ENCODE measurements at places on chromosomes 11 and 22.

GRCh38 chr22:36206255-36206654 is 4.6 kb upstream of the APOL4 start:
- DNase-seq: no peak

- DNase-seq: no peak
These were observed 6.2 kb upstream of the OR5W2 start for GRCh38 chr11:55920537-55920936.

GRCh38 chr22:21991774-21992173 is 9.2 kb upstream of the TOP3B start:
- no peak for DNase-seq

- no peak for DNase-seq
These were observed 40.9 kb downstream of the NAV2 start for GRCh38 chr11:19753451-19754106.

DNA sequence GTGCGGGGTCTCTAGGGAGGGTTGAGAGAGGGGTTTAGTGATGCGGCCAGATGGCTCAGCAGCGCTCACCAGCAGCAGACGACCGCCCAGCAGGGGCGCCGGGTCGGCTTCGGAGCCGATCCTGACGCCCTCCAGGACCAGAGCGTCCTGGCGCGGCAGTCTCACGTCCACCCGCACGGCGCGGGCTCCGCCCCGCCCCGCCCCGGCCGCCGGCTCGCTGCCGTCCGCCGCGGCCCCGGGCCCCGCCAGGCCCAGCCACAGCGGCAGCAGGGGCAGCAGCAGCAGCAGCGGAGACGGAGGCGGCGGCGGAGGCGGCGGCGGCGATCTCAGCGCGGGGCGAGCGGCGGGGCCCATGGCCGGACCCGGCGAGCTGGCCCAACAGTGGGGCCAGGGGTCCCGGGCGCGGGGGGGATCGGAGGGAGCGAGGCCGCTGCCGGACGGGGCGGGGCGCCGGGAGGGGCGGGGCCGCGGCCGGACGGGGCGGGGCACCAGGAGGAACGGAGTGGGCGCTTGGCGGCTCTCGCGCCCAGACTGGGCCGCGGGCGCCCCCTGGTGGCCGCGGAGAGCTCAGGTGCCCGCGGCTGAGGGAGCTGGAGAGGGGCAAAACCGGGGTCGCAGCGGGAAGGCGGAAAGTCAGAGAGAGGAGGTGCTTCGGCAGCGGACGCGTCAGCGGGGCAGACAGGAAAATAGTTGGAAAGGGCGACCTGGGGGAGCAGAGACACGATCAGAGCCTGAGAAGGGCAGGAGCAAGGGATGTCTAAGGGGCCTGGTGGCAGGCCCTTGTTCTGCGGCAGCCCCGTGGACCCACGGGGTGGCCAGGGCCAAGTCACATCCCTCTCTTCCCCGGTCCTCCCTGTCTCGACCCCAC is at the start of gene RNF215:
Gene RNF215, minus strand, starts transcription at position 452 of the 868 bp plus-strand sequence. Its CDS starts 98 bp downstream, at position 354.
- DNase-seq: peak; percentile 87

GRCh38 chr11:94732617-94733281 is 35.4 kb upstream of the AMOTL1 start:
- DNase-seq: no peak

DNA sequence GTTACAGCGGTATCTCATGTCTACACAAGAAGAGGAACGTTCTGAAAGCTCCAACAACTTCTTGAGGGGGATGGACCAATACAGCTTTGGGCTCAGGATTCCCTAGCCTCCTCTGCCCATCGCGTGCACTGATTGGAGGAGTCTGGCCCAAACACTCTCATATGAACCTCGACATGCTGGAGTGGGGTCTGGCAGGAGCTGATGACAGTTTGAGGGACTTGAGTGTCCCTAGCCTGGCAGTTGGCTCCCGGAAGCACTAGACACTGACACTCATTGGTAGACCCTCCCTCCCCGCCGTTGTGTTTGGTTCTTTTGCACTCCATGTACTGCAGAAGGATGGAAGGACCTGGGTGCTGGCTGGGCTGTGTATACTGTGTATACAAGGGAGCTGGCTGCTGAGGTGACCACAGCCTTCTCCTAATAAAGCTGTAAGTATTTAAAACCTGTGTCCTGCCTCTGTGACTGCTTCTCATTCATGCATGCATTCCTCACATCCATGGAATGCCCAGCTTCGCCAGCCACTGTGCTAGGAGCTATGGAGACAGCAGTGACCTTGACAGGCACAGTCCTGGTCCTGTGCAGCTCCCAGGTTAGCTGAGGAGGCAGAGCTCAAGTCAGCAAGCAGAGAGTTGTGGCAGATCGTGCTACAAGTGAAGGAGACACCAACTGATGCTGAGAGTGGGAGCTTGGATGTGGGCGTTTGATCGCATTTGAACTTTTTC is 27.9 kb downstream of the ADAMTS15 start:
- no peak for DNase-seq

- DNase-seq: no peak
These were observed 389.0 kb downstream of the TBC1D22A start for GRCh38 chr22:47151490-47151889.

GRCh38 chr11:71080239-71081097 is 171.9 kb downstream of the SHANK2 start:
- DNase-seq: peak; percentile 86

- no peak for DNase-seq
These were observed 6.8 kb upstream of the TMEM123 start for GRCh38 chr11:102459393-102459792.

- DNase-seq: no peak
These were observed 254.8 kb downstream of the GUCY1A2 start for GRCh38 chr11:106763501-106763900.

GRCh38 chr11:107043242-107044006 is 25.1 kb upstream of the GUCY1A2 start:
- no peak for DNase-seq

- no peak for DNase-seq
These were observed 16.3 kb upstream of the C11orf87 start for GRCh38 chr11:109405671-109406070.

DNA sequence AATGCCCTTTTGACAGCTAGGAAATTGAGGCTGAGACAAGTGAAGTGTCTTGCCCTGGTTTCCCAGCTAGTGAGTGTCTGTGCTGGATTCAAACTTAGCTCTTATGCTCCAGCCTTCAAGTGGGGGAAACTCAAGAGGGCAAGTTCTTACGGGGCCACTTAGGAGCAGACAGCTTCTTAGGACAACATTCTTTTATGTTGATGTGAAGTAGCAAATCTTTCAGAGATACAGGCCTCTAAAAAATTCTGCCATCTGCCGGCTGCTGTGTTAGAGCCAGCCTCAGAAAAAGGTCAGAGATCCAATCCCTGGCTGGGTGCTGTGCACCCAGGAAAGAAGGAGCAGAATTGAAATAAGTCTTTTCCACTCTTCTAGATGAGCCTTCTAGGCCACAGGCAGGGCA is 26.6 kb downstream of the TIMP3 start:
- DNase-seq: no peak

DNA sequence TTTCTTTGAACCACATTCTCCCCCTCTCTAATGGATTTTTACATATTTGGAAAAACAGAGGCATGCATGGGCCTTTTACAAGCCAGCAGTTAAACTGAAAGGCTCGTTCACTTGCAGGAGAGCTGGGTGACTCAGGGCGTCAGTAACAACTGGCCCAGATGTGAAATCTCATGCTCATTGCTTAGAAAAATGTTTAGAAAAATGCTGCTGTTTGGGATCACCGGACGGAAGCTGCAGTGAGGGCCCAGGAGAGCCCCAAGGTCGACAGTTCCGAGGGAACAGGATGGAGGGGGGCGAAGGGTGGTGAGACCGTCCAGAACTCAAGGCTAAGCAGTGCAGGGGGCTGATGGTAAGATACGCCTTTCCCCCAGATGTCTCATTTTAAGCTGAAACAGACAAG is 41.7 kb upstream of the SMTN start:
- no peak for DNase-seq

GRCh38 chr11:133038850-133039249 is 493.5 kb downstream of the OPCML start:
- peak; percentile 44 for DNase-seq

DNA sequence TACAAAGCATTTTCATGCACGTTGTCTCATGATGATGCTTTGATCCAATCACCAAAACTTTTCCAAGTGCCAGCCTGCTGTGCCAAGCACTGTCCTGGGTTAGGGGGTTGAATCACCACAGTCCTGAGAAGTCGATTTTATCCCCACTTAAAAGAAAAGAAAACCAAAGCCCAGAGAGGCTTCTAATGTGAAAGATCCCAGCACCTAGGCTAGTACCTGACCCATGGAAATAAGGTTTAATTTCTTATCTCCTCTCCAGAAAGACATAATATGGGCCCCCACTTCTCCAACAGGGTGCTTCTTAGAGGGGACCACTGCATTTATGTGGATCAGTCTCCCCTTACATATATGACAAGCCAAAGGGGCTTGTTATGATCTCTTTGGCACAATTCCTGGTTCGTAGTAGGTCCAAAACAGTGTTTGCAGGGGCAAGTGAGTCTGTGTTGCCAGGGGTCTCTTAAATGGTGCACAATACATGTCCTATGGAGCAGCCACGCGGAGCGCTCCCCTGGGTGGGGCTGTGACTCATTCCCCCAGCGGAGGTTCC is 1.9 kb upstream of the BCL9L start:
- no peak for DNase-seq

DNA sequence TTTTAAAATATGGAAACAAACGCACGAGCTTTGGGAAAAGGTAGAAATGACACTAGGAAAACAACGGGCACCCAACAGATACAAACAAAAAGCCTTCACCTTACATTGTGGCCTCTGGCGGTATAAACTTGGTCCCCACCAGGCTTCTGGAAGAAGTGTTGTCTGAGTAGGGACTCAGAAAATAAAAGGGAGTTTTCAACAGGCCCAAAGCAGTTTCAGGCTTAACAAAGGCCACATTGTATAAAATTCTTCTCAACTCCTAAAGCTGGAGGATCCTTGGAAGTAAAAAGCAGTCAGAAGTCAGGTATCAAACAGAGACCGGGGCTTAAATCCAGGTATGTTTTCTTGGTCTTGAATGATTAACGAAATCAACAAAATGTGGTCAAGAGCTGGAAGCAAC is 61.0 kb downstream of the LARGE1 start:
- no peak for DNase-seq

GRCh38 chr11:106507645-106508306 is 430.3 kb downstream of the AASDHPPT start:
- no peak for DNase-seq

GRCh38 chr11:45960387-45961095 is 38.1 kb downstream of the LARGE2 start:
- no peak for DNase-seq

- DNase-seq: no peak
These were observed 113.5 kb downstream of the MN1 start for GRCh38 chr22:27687984-27688545.

DNA sequence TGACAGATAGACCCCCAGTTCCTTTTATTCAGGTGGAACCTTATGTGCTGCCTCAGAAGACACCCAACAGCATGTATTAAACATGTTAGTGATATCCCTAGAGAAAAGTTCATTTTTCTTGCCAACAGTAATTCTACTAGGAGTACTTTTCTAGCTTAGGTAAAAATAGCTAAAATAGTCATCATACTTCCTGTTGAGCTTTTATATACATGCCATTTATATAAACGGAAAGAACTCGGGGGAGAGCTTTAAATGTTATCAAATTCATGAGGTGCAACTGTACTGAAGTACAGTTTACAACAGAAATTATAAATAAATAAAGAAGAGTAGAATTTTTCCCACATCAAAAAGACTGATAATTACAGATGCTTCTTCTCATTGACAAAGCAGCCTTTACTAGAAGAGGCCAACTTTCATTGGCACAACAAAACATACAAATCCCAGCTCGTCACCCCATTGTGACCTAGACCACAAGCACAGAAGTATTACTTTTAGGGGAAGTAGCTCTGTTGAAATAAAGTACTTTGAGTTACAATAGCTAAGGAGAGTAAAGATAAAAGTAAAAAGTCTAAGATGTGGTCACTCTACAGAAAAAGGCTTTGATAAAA is 59.1 kb upstream of the POU2AF2 start:
- no peak for DNase-seq

DNA sequence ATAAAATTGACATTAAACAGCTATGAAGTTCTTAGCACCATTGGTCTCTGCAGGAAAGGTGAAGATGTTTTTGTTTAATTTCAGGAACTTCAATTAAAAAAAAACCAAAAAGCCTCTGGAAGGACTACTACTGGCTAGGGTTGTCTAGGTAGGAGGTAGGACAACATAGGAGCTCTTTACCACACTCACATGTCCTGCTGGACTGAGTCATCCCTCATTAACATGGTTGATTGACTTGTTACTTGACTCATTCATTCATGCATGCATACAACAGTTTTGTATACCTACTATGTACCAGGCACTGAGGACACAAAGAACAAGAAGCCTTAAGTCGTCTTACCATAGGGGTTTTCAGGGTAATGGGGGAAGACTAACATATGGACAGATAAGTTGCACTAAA is 216.9 kb upstream of the ARHGAP20 start:
- DNase-seq: no peak

- DNase-seq: no peak
These were observed 753.1 kb upstream of the ARHGAP42 start for GRCh38 chr11:99934008-99934407.

DNA sequence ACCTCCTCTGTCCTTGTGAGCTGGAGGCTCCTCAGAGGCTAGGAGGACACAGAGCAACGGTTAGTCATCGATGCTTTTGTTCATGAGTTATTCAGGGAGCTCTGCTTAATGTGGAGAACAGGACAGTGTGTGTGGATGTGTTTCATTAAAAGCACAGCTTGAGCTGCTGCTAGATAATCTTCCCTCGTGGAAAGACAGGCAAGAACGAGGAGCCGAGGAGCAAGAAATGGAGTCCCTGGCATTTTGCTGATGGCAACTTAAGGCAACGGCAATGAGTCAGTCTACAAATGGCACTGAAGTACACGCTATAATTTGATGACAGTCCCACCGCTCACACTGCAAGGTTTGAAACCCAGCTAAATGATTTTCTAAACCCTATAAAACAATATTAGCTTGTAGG is 106.2 kb downstream of the IGLL1 start:
- peak; percentile 18 for DNase-seq

GRCh38 chr11:65489035-65489705 is 9.7 kb upstream of the MALAT1 start:
- peak; percentile 70 for DNase-seq

DNA sequence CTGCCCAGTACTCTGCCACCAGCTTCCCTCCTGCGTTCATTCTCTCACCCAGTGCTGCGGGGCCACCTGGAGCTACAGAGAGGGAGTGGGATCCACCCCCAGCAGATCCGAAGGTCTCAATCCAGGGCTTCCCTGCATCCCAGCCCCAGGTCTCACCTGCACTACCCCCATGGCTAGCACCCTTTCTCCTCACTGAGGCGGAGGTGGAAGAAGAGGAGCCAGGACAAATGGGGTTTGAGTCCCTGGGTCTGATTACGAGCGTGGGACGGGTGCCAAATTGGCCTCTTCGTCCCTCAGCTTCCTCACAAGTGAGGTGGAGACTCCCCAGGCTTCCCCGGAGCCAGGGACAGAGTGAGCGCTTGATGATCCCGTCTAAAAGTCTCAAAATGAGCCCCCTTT is 64.2 kb downstream of the NFAM1 start:
- DNase-seq: no peak

- no peak for DNase-seq
These were observed 35.1 kb downstream of the LINC01488 start for GRCh38 chr11:69516526-69516925.

DNA sequence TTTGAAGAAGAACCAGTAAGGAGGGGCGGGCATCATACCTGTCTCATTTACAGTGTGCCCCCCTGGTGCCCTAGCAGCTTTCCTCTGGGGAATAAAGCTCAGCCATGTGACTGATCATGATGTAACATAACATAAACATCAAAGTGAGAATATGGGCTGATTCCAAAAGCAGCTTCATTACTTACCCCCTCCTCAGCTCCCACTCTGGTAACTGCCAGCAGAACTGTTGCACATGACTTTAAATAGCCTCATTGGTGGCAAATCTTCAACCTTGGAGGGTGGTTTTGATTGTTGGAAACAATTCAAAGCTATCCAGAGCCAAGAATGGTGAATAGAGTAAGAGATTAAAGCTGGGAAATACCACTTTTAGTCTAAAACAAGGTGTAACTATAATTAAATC is 384.6 kb downstream of the BUD13 start:
- DNase-seq: no peak

Measured in Ammon's horn (tissue), 1 donor.